Coronary artery (tissue), 2 donors: ENCODE measurements at places on chromosomes 3 and 15.

- DNase-seq: no peak
Measured at GRCh38 chr3:95289295-95289694, 1226.4 kb downstream of the NSUN3 start.

DNA sequence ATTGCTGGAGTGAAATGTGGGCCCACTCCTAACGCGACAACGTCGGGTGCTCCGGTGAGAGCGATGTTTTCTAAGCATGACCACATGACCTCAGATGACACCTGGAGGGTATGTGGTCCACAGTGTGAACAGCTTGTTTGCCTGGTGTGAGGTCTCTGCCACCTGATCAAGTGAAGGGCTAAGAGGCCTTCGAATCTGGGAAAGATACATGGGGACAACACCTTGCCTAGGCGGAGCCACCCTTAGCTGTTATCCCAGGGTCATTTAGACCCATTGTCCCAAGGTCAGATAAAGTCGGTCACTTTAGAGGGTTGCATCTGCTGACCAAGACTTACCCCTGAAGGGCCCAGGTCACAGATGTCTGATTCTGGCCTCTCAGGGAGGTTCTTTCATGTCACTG is 34.9 kb upstream of the ALDH1A3 start:
- DNase-seq: no peak

- no peak for DNase-seq
Measured at GRCh38 chr15:64925335-64926330, 13.9 kb downstream of the ANKDD1A start.

- no peak for DNase-seq
Measured at GRCh38 chr3:156459434-156459833, 95.5 kb downstream of the SSR3 start.

DNA sequence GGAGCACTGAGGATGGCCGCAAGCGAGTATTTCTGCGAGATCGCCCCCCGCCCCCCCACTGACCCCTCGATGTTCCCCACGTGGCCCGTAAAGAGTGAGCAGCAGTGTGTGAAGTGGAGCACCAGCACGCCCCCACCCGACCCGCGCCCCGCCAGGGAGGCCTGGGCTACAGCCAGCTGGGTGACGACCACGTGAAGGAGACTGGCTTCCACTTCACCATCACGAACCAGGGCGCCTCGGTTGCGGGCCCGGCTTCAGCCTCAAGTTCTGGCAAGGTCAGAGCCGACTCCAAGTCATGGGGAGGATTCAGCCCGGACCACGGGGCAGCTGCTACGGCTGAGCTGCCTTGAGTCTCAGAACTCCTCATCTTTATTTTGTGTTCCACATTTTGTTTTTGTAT is 2.4 kb upstream of the RNU5B-1 start:
- no peak for DNase-seq

DNA sequence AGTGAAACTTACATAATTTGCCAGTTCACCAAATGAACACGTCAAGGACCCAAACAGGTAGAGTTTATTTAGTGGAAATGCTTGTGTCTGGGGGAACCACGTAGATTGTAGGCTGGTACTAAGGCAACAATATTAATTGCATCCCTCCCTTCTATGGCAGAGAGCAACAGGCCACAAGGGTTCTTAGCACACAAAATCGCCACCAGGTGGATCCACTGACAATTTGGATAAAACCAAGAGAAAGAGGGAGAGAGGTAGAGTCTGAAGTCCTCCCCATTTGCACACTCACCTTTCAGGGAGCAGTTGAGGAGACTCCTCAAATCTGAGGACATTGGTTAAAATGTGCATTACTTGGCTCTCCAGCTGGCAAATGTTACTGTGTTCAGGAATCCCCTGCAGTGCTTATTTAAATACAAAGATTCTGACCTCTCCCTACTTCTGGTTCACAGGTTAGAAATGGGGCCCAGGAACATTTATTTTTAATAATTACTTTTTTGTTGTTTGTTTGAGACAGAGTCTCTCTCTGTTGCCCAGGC is 181.0 kb upstream of the FEZF2 start:
- no peak for DNase-seq

- DNase-seq: no peak
Measured at GRCh38 chr3:126083138-126083445, 832 bp downstream of the SLC41A3 start.

DNA sequence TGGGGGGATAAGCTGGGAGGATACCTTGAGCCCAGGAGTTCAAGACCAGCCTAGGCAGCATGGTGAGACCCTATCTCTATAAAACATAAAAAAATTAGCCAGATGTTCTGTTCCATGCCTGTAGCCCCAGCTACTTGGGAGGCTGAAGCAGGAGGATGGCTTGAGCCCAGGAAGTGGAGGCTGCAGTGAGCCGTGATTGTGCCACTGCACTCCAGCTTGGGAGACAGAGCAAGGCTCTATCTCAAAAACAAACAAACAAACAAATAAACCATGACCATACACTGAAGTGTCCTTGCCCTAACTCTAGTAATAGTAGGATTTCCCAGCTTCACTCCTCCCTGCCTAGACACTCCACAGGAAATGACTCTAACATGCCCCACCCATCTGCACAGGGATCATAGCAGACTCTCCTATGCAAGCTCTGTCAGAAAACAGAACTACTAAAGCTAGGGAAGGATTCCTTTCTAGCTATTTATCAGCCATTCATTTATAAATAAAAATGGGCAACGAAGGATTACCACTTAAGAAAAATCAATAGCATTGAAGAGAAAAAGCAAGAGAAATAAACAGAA is 4.6 kb downstream of the ERICH6 start:
- DNase-seq: no peak

GRCh38 chr3:11274566-11275142 is 2.5 kb downstream of the ATG7 start:
- DNase-seq: no peak

GRCh38 chr3:99503350-99503749 is 135.0 kb upstream of the COL8A1 start:
- DNase-seq: no peak

DNA sequence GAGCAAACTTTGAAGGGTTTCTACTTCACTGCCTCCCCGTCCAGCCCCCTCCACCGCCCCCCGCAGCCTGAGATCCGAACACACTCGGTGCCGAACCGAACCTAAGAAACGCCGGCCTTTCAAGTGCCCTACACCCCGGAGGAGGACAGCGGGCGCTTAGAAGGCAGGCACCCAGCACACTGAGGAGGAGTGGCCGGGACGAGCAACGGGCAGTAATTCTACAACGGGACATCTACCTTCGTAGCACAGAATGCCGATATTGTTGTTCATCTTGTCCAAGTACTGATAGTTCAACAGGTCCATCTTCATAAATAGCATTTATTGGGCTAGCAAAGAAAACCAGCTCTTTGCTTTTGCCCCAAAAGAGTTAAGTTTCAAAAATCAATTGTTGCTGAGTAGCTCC is 513 bp downstream of the VGLL4 start:
- DNase-seq: no peak

DNA sequence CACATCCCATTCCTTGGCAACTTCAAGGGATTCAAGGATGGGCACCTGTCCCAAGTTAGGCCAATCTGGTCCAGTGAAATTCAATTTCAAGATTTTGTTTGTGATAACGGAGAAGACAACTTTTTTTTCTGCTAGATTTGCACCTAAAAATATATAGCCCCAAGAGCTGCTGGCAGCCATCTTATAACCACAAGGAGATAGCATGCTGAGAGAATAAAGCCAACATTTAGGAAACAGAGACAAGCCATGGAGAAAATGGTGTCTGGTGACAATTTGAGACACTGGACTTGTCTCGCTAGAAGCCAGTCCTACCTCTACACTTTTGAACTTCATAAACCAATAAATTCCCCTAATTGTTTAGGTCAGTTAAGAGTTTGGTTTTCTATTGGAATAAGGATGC is 5.4 kb downstream of the PARL start:
- DNase-seq: no peak

DNA sequence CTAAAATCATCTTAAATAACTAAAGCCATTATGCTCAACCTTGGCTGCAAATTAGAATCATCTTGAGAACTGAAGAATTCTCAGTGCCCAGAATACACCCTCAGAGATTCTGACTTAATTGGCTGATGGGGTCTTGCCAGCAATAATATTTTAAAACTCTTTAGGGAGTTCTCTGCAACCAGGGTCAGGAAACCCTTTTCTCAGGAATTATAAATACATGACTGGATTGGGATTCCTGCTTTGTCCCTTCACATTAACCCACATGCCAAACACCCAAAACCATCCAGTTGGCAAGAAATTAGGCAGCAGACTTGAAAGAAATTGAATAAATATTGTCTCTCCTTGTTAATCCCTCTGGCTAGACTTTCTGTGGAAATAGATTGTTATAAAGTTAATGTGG is 482.3 kb upstream of the NECTIN3 start:
- DNase-seq: no peak

DNA sequence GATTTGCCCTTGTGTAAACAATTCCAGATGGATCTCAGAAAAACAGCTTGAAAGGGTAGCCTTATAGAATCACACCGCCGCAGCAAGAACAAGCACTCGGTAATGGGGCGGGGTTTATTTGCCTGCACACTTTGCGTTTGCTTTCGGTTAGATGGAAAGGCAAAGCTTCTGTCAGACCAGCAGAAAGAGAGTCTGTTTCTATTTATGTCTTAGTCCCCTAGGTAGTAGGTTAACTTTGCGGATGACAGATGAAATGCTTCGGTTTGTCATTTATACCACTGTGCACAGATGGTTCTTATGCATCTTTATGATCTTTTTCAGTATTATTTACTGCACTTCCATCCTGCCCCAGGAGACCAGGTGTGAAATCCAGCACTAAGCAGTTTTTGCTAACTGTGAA is 62.2 kb downstream of the PYDC2 start:
- no peak for DNase-seq

DNA sequence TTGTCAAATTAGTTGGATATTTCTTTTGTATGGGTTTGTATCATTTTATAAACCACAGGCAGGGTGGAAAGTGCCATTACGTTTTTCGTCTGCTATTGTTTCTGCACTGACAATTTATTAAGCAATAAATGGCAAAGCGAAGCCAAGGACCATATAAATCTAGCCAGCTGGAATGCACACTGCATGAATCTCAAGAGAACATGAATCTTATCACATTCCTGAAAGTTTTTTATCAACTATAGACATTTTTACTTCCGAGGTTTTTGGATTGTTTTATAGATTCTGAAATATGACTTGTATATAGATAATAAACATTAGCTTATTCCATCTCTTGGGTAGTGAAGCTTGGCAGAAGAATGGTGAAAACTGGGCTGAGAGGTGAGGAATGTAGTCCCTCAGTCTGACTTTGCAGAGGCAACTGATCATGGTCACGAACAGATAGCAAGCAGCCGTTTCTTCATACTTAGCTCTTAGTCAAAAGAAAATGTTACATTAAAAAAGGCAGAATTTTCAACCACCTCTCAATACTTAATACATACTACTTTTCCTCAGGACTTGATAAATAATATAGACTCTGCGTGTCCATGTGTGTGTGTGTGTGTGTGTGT is 102.7 kb downstream of the OSBPL10 start:
- no peak for DNase-seq

GRCh38 chr3:174675406-174675805 is 183.7 kb upstream of the NAALADL2 start:
- DNase-seq: no peak

GRCh38 chr3:172325461-172325860 is 122.8 kb downstream of the GHSR start:
- no peak for DNase-seq

DNA sequence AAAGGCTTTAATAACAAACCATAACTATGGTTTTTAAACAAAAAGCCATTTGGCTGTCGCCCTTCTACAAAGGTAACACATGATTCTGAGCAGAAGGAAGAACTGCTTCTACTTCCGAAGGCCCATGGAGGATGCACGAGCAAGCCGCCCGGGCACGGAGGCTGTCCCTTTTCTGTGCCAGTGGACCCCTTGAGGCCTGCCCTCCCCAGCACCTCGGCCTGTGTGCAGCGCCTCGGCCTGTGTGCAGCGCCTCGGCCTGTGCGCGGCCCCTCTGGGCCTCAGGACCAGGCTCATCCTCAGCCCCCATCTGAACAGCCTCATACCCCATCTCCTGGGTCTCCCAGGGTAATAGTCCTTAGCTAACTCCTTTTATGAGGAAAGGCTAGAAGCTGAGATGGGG is 329.5 kb downstream of the OCA2 start:
- no peak for DNase-seq

- peak; percentile 82 for DNase-seq
Measured at GRCh38 chr15:77959432-77959879, 118.1 kb downstream of the TBC1D2B start.

GRCh38 chr3:177345049-177345972 is 148.0 kb upstream of the TBL1XR1 start:
- peak; percentile 94 for DNase-seq

DNA sequence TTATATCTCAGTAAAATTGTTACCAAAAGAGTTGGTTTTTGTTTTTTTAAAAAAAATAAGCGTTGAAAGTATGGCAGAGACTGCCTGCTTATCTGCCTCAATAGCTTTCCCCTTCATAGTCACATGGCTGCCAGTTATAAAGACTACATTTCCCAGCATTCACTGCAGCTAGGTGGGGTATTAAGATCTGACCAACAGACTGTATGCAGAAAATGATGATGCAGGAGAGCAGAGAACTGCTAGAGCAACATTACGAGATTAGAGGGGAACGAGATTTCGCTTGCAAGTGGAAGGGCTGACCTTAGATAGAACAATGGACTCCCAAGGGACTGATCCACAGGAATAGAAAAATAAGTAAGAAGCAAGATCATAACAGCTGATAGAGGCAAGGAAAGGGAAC is 14.3 kb downstream of the RHOA start:
- no peak for DNase-seq

- no peak for DNase-seq
Measured at GRCh38 chr3:77147836-77148578, 108.1 kb downstream of the ROBO2 start.

DNA sequence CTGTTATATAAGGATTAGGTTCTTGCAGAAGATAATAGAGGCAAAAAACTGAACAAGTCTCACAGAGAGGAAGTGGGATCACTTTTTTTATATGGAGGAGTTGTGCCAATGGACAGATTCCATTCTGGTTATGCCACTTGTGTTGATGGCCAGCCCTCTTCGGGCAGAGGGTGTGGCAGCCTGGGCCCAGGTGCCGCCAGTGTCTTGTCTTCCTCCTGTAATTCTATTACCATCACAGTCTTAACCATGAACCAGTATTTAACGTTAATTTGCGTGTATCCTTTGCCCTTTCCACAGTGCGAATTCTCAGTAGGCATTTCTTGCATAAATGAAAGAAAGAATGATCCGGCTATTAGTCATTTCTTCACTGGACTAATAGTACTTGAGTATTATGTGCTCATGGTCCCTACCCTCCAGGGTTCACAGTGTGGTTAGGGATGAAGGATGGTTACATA is 7.0 kb upstream of the USP4 start:
- DNase-seq: no peak

GRCh38 chr3:158084651-158085050 is 21.6 kb downstream of the SHOX2 start:
- DNase-seq: no peak

GRCh38 chr3:108017587-108017986 is 73.2 kb downstream of the CD47 start:
- DNase-seq: no peak

- DNase-seq: no peak
Measured at GRCh38 chr3:160378331-160379109, 20.5 kb downstream of the IFT80 start.
